ENCODE measurements at places on chromosomes 1 and 21. TPM values are rescaled to one million over a fixed set of nuclear protein-coding genes. Genes with fewer than 3 reads are reported as not detected.

- peaks cover 78% of the 10 kb centered on the region for H3K36me3 ChIP-seq
- no peak overlapping the region for H3K27ac ChIP-seq
- H3K27me3 ChIP-seq: no peaks in the 10 kb centered on the region
- peaks cover 30% of the 10 kb centered on the region for H3K4me1 ChIP-seq
- H3K4me3 ChIP-seq: no peak overlapping the region
Observed at GRCh38 chr1:156136970-156137483, 16.4 kb upstream of the SEMA4A start.

- H3K36me3 ChIP-seq: no peaks in the 10 kb centered on the region
- no peak for DNase-seq
- no peak overlapping the region for H3K4me3 ChIP-seq
- peaks cover 62% of the 10 kb centered on the region for H3K4me1 ChIP-seq
- H3K27me3 ChIP-seq: no peaks in the 10 kb centered on the region
- peak overlapping the region; percentile 84 for H3K27ac ChIP-seq
Observed at GRCh38 chr21:26117324-26117971, 53.1 kb downstream of the APP start.

GRCh38 chr1:910881-911721 lies 12.6 kb upstream of the SAMD11 start:
- peaks cover 6% of the 10 kb centered on the region for H3K4me1 ChIP-seq
- no peaks in the 10 kb centered on the region for H3K36me3 ChIP-seq
- no peak overlapping the region for H3K4me3 ChIP-seq
- no peak overlapping the region for H3K27ac ChIP-seq

GRCh38 chr1:155068599-155068998 lies 5.1 kb downstream of the EFNA4 start:
- peaks cover 27% of the 10 kb centered on the region for H3K4me1 ChIP-seq
- H3K27ac ChIP-seq: no peak overlapping the region
- no peaks in the 10 kb centered on the region for H3K27me3 ChIP-seq
- no peak overlapping the region for H3K4me3 ChIP-seq

GRCh38 chr1:1773874-1774273 lies 4.4 kb downstream of the NADK start:
- no peak overlapping the region for H3K4me3 ChIP-seq
- no peaks in the 10 kb centered on the region for H3K27me3 ChIP-seq
- peaks cover 43% of the 10 kb centered on the region for H3K4me1 ChIP-seq

DNA sequence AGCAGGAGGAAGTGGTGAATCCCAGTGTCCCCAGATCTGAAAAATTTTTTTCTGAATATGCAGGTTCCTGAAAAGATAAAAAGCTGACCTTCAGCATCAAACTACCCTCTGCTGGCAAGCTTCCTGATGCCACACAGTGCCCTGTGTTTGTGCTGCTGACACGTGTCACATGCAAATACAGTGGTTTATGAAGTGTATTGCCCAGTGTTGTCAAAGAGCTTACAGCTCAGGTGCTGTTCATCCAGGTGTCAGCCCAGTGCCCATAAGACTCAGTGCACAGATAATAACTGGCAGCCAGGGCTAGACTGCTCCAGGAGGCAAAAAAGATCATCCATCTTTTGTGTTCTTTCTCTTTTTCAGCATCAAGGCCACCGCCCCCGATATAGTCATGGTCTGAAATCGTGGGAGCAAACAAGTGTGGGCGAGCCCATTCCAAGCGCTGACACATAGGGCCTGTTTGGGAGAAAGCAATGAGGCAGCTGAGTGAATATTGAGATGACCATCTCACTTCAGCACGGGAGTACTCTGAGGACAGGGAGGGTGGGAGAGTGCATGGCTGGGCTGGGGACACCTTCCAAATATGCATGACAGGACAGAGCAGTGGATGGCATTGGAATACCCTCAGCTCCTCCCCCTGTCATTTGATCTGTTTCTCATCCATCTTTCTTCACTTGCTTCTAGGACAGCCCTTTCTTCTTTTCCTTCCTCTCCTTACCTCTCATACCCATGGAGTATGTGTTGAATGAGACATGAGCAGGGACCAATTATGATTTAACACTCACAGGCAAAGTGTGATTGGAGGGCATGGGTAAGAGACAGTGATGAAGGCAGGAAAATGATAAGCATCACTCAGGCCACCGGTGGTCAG lies 6.4 kb upstream of the KCNK1 start:
- no peak for DNase-seq
- H3K4me1 ChIP-seq: no peaks in the 10 kb centered on the region
- H3K4me3 ChIP-seq: no peak overlapping the region
- no peaks in the 10 kb centered on the region for H3K36me3 ChIP-seq

- H3K4me3 ChIP-seq: peak overlapping the region; percentile 9
- H3K27me3 ChIP-seq: peaks cover 30% of the 10 kb centered on the region
- no peak overlapping the region for H3K27ac ChIP-seq
- no peaks in the 10 kb centered on the region for H3K4me1 ChIP-seq
- no peaks in the 10 kb centered on the region for H3K36me3 ChIP-seq
- DNase-seq: peak; percentile 81
Observed at GRCh38 chr1:158124999-158125398, 55.7 kb upstream of the CD1D start.

GRCh38 chr21:34615487-34615814 lies 538 bp upstream of the RCAN1 start:
- H3K27me3 ChIP-seq: no peaks in the 10 kb centered on the region
- H3K36me3 ChIP-seq: no peaks in the 10 kb centered on the region
- peaks cover 65% of the 10 kb centered on the region for H3K4me1 ChIP-seq
- H3K27ac ChIP-seq: peak overlapping the region; percentile 91
- peak overlapping the region; percentile 87 for H3K4me3 ChIP-seq
- DNase-seq: no peak

- peak overlapping the region; percentile 77 for H3K27ac ChIP-seq
- no peak for DNase-seq
- no peaks in the 10 kb centered on the region for H3K27me3 ChIP-seq
- no peaks in the 10 kb centered on the region for H3K36me3 ChIP-seq
- peaks cover 94% of the 10 kb centered on the region for H3K4me1 ChIP-seq
- no peak overlapping the region for H3K4me3 ChIP-seq
Observed at GRCh38 chr1:232596666-232597303, 33.1 kb downstream of the SIPA1L2 start.

DNA sequence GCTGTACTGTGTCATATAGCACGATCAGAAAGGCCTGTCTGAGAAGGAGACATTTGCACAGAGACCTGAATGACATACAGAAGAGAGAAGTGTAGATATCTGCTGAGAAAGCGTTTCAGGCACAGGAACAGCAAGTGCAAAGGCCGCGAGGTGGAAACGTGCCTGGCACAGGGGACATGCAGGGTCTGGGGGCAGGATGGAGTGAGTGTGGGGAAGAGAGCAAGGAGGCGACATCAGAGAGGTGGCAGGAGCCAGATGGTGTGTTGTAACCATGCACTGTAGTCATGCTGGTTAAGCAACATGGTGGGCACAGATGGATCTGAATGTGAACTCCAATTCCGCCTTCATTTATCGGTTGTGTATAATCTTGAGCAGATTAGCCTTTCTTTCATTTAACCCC lies 13.0 kb downstream of the KRTCAP2 start:
- peaks cover under 1% of the 10 kb centered on the region for H3K4me1 ChIP-seq
- no peak for DNase-seq
- H3K36me3 ChIP-seq: no peaks in the 10 kb centered on the region
- no peak overlapping the region for H3K4me3 ChIP-seq

- H3K27ac ChIP-seq: peak overlapping the region; percentile 99
- H3K4me1 ChIP-seq: peaks cover 67% of the 10 kb centered on the region
- H3K36me3 ChIP-seq: peaks cover 31% of the 10 kb centered on the region
- DNase-seq: no peak
Observed at GRCh38 chr1:248825136-248825535, 579 bp downstream of the SH3BP5L start.

DNA sequence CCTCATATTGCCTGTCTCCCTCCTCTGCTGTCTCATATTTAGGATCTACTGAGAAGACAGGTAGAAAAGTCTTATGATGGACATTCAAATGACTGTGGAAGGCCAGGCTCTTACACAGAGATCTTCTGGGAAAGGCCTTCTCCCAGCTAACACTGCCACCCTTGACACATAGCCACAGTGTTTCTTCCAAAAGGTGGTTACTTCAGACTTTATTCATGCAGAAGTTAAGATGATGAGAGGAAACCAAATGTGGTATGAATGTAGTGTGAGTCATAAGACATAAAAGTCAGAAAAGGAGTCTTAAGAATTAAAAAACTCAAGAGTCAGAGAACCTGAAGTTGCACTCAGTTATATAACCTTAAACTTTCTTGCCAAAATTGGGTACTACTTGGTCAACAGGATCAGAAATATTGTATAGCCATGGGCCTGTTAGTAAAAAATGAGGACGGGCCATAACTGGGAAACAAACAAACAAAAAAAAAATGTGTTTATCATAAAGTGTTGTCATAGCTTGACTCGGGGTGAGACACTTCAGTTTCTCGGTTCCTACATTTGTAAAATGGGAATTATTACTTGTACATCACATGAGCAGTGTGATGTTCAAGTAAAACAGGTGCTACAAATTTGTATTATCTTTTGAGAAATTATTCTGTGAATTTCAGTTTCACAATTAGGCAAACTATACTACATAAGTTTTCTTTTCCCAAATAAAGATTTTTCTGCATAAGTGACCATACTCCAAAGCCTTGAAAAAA lies 1.2 kb upstream of the DENND1B start:
- H3K4me3 ChIP-seq: no peak overlapping the region
- DNase-seq: no peak
- H3K27ac ChIP-seq: peak overlapping the region; percentile 96
- H3K27me3 ChIP-seq: no peaks in the 10 kb centered on the region
- H3K36me3 ChIP-seq: no peaks in the 10 kb centered on the region

DNA sequence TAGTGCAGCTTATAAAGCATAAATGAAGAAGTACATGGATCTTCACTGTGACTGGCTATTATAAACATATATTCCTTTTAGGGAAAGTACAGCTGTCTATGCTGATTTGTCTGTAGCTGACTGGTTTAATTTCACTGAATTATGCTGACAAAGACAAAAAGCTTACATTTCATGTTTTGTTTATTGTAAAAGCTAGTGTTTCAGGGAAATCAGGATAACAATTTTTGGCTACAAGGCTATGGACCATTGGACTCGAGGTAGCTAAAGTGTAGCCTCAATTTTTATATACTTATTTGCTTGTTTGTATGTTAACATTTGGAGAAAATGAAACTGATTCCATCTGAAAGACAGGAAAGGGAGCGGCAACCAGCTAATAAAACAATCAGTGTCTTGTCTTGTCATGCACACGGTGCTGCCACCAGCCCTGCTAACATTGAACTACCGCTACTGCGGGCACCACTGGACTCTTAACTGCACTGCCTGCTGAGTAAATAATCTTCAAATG lies 480.2 kb downstream of the COL11A1 start:
- H3K4me3 ChIP-seq: no peak overlapping the region
- DNase-seq: no peak
- no peaks in the 10 kb centered on the region for H3K36me3 ChIP-seq
- no peaks in the 10 kb centered on the region for H3K27me3 ChIP-seq
- no peak overlapping the region for H3K27ac ChIP-seq

DNA sequence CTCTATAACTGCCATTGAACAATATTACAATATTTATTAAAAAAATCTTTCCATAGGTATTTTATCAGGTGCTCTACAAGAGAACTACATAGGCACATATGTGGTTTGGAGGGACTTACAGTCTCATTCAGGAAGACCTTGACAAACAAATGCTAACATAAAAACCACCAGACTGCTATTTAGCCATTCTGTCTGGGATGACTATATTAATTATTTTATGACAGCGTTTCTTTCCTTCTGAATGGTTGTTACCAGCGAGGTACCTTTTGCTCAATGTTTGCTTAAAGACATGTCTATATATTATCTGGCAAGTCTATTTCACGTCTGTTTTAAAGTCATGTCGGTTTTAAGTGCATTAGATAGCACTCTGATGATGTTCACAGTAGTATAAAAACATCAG lies 69.7 kb downstream of the RUNX1 start:
- H3K4me1 ChIP-seq: no peaks in the 10 kb centered on the region
- H3K27ac ChIP-seq: no peak overlapping the region
- no peak overlapping the region for H3K4me3 ChIP-seq
- H3K36me3 ChIP-seq: no peaks in the 10 kb centered on the region
- no peak for DNase-seq
- peaks cover 48% of the 10 kb centered on the region for H3K27me3 ChIP-seq

GRCh38 chr21:17455451-17455850 lies 57.4 kb upstream of the CXADR start:
- no peak for DNase-seq
- H3K4me3 ChIP-seq: no peak overlapping the region
- H3K36me3 ChIP-seq: no peaks in the 10 kb centered on the region
- peaks cover 22% of the 10 kb centered on the region for H3K4me1 ChIP-seq
- H3K27me3 ChIP-seq: no peaks in the 10 kb centered on the region

DNA sequence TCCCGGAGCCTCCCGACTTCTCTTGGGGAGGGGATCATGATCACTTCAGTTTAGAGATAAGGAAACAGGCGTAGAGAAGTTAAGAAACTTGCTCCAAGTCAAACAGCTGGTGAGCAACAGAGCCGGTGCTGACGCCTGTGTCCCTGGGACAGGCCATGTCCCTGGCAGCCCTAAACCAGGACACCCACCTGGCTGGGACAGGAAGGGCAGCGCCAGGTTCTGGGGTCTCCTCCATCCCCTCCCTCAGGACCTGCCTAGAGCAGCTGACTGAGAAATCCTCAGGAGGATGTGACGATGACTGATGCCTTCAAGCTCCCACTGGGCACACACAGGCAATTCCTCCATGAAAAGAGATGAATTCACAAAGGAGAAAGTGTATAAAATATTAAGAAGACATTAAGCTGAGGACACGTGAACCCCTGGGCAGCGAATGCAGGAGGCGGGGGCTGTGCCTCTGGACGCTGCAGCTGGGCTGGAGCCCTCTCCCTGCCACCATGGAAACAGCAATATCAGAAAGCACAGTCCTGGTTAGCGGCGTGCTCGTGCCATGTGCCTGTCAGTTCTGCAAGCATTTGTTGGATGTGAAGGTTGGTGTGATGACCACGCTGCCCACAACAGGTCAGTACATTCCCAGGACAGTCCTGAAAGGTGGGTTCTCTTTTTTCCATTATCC lies 40.1 kb upstream of the C1orf174 start:
- H3K4me1 ChIP-seq: no peaks in the 10 kb centered on the region
- no peaks in the 10 kb centered on the region for H3K36me3 ChIP-seq
- H3K27ac ChIP-seq: no peak overlapping the region
- no peak overlapping the region for H3K4me3 ChIP-seq

The SLC30A10 gene
- total RNA-seq: 0.47 TPM

The RPS6KA1 gene
- total RNA-seq: 4.9 TPM

The TTC39A gene
- 25.7 TPM for total RNA-seq

The OR13G1 gene
- total RNA-seq: not detected

The FAM131C gene
- 5.4 TPM for total RNA-seq

The SLFNL1 gene
- total RNA-seq: 0.16 TPM

The LCE1A gene
- not detected for total RNA-seq

The MAPKAPK2 gene
- total RNA-seq: 215 TPM

The VPS72 gene
- 40.5 TPM for total RNA-seq

The COA6 gene
- total RNA-seq: 39.0 TPM

The DNASE2B gene
- total RNA-seq: not detected

The ZNF678 gene
- total RNA-seq: 2.3 TPM

The LCE2B gene
- not detected for total RNA-seq

The DMBX1 gene
- not detected for total RNA-seq

The FMO4 gene
- 5.4 TPM for total RNA-seq
